Jurkat, Clone E6-1 (cell line): ENCODE measurements at places on chromosomes 12 and 14.
A peak's percentile ranks its signal among the peaks of the same experiment; 100 is the strongest.

DNA sequence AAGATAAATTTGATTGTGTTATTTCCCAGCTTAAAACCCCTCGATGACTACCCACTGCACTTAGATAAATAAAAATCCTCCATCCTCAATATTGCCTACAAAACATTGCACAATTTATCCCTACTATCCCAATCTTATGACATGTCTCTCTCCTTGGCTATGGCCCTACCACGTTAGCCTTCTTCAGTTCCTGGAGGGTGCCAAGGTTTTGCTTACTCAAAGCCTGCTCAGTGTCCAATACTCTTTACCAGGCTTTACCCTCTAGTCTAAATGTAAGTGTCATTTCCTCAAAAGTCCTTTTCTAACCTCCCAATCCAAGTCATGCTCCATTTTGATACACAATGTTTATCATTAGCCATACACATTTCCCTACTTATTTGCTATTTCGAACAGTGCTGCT is 35.0 kb upstream of the PPM1A start:
- DNase-seq = no peak

DNA sequence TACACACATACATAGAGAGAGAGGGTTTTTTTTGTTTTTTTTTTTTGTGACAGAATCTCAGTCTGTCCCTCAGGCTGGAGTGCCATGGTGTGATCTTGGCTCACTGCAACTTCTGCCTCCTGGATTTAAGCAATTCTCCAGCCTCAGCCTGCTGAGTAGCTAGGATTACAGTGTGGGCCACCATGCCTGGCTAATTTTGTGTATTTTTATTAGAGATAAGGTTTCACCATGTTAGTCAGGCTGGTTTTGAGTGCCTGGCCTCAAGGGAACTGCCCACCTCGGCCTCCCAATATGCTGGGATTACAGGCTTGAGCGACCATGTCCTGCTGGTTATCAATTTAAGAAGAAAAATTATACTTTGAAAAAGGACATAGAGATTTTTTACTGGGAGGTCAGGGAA is 710.6 kb downstream of the SLC6A15 start:
- DNase-seq = no peak

GRCh38 chr12:125129591-125130255 is 64.5 kb downstream of the AACS start:
- no peak for DNase-seq

GRCh38 chr14:68297876-68298468 is 478.4 kb downstream of the RAD51B start:
- DNase-seq = no peak

- DNase-seq = no peak
These were observed 396.9 kb downstream of the TMTC2 start for GRCh38 chr12:83083616-83084015.

GRCh38 chr12:118424884-118425283 is 48.5 kb downstream of the SUDS3 start:
- DNase-seq = no peak

DNA sequence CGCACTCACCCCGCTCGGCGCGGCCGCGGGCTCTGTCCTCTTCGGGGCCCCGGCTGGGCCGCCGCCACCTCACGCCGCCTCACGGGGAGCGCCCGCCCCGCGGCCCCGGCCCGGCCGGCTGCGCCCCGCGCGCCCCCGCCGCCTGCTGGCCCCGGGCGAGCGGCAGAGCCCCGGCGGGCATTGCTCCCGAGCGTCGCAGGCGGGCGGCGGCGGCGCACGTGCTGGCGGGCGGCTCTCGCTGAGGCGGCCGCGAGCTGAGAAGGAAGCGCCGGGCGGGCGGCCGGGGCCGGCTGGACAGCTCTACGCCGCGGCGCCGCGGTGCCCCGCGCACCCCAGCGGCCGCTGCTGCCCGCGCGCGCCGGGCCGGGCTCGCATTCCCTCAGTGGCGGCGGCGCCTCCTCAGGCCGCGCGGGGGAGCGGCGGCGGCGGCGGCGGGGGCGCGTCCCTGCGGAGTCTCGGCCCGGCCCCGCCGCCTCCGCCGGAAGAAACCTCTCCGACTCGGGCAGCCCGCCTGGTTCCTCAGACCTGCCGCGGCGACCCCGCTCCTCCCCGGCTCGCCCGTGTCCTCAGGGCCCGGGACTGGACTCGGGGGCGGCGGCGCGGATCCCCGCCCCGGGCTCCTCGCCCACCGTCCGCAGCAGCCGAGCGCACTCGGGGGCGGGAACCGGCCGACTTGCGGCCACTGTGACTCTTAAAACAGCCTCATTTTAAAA is at the start of gene PITPNM2:
TSS of gene PITPNM2 (minus strand) at position 347 of the 713 bp plus-strand sequence. CDS start 116,500 bp downstream, outside the sequence.
- no peak for DNase-seq

DNA sequence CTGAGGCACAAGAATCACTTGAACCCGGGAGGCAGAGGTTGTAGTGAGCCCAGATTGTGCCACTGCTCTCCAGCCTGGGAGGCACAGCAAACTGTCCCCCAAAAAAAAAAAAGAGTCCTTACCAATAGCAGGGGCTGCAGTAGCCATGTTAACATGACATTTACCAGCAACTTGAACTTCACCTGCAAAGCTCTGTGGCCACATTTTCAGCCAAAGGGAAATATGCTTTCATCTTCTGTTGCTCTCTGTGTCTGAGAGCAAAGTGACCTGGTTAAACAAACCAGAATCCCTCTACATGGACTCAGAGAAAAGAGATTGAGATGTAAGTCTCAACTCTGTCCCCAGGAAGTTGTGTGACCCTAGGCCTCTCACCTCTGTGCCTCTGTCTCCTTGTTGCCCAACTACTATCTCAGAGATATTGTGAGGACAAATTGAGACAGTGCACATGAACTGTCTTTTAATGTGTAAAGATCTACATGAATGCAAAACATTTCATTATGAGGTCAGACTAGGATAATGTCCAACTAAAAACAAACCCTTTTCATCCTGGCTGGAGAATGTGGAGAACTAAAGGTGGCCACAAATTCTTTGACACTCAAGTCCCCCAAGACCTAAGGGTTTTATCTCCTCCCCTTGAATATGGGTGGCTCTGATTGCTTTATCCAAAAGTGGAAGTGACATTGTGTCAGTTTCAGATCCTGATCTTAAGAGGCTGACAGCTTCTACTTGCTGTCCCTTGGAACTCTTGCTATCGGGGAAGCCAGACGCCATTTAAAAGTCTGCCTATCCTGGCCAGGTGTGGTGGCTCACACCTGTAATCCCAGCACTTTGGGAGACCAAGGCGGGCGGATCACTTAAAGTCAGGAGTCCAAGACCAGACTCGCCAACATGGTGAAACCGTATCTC is 24.7 kb upstream of the P2RX4 start:
- no peak for DNase-seq

- peak; percentile 7 for DNase-seq
These were observed 196.7 kb upstream of the PELI2 start for GRCh38 chr14:55921511-55921910.

DNA sequence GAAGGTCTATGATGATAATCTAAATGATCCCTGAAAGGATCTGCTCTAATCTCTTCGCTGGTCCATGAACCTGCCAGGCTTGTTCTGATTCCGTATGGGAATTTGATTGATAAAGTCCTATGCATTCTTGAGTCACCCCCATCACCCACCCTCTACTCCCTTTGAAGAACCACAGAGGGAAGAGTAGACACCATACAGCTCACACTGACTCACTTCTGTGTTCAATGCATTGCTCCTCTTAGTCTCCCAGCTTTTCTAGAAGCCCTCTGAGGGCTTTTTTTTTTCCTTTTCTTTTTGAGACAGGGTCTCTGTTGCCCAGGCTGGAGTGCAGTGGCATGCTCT is 18.5 kb upstream of the GPRC5A start:
- DNase-seq = no peak

DNA sequence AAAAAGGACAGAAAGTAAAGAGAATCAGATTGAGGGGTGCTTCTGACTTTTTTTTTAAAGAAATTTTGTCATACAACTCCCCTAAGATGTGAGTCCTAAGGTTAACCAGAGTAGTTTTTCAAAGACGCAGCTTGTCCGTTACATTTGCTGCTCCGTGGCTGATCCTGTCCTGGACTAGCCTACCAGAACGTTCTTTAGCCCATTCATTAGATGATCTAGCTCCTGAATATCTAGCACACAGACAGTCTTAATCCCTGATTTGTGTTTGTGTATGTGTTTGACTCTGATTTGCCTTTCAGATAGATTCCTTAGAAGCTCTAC is 60.3 kb downstream of the SAMD4A start:
- DNase-seq = no peak

GRCh38 chr12:124764870-124765580 is 98.6 kb downstream of the SCARB1 start:
- no peak for DNase-seq

DNA sequence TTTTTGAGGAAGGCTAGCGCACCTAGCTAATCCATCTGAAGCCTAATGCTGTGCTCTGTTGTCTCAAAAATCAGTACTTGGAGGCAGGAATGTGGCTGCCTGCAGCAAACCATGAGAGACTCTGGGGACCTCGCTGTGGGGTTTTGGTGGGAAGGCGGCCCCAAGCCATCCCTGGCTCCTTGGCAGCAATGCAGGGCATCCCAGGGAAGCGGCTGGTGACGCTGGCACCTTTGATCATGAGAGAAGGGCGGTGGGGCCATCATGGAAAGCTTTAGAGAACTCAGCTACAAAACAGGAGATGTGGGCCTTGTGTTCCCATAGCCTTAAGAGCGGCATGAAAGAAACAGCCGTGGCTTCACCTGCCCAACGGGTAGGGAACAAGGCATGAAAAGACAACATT is 101.1 kb upstream of the SFSWAP start:
- no peak for DNase-seq

GRCh38 chr12:15056218-15056617 is 83.4 kb downstream of the PDE6H start:
- DNase-seq = no peak

- no peak for DNase-seq
These were observed 225.8 kb downstream of the CRADD start for GRCh38 chr12:93902736-93903562.
